ENCODE measurements at places on chromosomes 5 and 9.

GRCh38 chr5:36389245-36389644 lies 87.5 kb upstream of the RANBP3L start:
- no peak for DNase-seq

DNA sequence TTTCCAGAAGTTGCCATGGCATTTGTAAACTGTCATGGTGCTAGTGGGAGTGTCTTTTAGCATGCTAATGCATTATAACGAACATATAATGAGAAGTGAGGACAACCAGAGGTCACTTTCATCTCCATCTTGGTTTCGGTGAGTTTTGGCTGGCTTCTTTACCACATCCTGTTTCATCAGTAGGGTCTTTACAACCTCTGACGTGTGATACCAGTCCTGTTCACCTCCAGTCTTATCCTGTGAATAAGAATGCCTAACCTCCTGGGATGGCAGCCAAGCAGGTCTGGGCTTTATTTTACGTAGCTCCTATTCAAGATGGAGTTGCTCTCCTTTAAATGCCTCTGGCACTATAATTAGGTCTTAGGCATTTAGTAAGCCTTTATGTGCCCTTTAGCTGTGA lies 20.4 kb upstream of the RFK start:
- no peak for DNase-seq

- no peak for DNase-seq
Observed at GRCh38 chr9:18568973-18569372, 95.0 kb downstream of the ADAMTSL1 start.

- DNase-seq, result no peak
Observed at GRCh38 chr9:96294159-96294545, 7.8 kb downstream of the HSD17B3 start.

- no peak for DNase-seq
Observed at GRCh38 chr5:1657161-1657741, 133.5 kb upstream of the LPCAT1 start.

DNA sequence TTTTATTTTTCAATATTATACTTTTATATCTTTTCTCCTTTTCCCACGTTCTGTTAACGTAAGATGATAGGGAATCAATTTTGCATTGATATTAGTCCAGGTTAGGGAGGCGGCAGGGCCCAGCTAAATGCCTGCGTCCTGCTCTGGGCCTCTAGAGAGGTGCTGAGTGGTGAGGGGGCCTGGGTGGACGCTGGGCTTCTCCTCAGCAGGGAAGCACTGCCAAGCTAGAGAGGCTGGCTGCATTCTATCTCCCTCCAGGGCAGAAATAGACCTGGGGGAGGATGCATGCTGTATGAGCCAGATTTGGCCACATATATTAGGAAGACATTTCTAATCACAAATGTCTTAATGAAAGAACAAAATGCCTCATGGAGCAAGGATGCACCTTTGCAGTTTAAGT lies 43.6 kb upstream of the NKX2-5 start:
- DNase-seq, result no peak

DNA sequence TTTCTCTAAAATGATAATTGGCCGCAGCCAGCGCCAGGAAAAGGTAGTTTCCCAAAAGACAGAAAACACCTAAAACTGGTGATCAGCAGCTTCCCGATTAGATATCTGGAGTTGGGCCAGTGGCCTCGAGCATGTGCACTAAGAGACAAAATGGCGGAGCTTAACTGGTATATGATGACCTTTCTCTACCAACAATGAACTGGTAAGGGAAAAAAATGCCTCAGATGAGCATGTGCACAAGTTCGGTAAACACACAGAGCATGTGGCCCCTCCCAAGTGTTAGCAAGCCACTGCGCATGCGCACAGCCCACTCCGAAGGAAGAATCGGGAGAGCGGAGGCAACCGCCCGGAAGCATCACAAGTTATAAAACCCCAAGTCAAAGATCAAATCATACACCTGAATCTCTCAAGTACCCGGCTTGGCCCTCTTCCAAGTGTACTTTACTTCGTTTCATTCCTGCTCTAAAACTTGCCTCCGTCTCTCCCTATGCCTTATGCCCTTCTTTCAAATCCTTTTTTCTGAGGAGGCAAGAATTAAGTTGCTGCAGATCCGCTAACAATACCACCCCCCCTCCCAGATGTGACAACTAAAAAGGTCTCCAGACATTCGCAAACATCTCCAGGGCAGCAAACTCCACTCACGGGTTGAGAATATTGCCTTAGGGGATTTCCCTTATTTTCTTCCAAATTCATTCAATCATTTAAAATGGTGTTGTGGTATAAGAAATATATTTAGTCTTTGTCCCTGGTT lies 15.0 kb upstream of the PTBP3 start:
- peak; percentile 78 for DNase-seq

DNA sequence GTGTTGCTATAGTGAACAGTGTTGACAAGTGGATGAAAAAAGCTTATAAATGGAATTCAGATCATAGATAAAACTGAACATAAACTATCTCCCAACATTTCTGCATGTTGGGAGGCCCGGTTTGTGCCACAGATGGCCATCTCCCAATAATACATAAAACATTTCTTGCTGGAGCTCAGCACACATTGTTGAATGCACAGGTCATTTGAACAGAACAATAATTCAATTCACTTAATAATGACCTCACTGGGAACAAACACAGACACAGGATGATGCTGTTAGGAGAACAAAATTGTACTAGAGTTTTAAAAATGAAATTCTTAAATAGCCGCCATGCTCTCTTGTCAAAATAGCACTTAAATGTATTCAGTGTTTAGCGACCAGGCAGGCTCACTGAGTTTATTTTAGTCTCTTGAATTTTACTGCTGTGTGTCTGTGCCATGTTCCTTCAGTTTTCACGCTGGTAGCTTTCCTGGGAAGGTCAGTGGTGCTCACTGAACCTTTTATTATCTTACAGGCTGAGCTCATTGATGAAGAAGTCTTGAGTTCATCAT lies 85.0 kb upstream of the SSBP2 start:
- no peak for DNase-seq

- DNase-seq, result no peak
Observed at GRCh38 chr9:108257382-108257781, 598.4 kb downstream of the ACTL7B start.

DNA sequence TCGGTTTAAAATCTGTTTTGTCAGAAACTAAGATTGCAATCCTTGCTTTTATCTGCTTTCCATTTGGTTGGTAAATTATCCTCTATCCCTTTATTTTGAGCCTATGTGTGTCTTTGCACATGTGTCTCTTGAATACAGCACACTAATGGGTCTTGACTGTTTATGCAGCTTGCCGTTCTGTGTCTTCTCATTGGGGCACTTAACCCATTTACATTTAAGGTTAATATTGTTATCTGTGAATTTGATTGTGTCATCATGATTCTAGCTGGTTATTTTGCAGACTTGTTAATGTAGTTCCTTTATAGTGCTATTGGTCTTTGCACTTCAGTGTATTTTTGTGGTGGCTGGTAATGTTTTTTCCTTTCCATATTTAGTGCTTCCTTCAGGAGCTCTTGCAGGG lies 36.3 kb upstream of the SMIM15 start:
- DNase-seq, result no peak

DNA sequence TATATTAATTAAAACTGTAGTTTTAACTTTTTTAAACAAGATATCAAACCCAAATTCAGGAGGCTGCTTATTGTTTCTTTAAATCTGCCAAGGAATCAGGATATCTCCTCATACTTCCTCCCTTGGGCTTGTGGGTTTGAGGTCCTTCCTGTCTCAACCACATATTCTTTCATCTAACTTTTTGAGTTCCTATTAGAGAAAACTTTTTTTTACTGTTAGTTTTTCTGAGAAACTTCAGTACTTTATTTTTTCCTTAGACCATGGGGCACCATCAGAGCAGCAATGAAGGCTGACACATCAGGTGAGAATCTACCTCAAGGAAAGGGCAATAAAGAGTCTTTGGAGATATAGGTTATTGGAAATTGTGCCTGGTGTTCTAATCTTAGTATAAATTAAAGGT lies 56.7 kb downstream of the TSSK1B start:
- DNase-seq, result no peak

- no peak for DNase-seq
Observed at GRCh38 chr9:131403493-131403773, 9.5 kb downstream of the PRRC2B start.

- DNase-seq, result no peak
Observed at GRCh38 chr5:37552770-37553719, 173.9 kb downstream of the WDR70 start.

- no peak for DNase-seq
Observed at GRCh38 chr9:15642369-15642962, 89.6 kb downstream of the CCDC171 start.

DNA sequence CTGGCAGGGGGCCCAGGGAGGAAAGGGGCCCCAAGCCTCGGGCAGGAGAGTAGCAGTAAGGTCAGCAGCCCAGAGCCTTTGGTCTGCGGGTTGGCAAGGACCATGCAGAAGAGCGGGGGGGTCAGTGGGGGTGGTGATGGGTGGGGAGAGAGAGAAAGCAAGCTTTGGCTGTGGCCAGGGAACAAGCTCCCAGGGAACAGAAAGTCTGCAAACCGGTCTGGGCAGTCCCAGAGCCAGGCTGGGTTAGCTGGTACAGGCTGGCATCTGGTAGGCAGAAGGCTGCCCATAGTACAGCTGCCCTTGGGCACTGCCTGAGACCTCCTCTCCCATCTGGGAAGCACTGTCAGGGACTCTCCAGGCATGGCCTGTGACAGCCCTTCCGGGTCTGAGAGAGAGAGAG lies 10.5 kb upstream of the EPB41L4B start:
- DNase-seq, result no peak

- no peak for DNase-seq
Observed at GRCh38 chr5:179418972-179419371, 73.7 kb upstream of the ADAMTS2 start.

DNA sequence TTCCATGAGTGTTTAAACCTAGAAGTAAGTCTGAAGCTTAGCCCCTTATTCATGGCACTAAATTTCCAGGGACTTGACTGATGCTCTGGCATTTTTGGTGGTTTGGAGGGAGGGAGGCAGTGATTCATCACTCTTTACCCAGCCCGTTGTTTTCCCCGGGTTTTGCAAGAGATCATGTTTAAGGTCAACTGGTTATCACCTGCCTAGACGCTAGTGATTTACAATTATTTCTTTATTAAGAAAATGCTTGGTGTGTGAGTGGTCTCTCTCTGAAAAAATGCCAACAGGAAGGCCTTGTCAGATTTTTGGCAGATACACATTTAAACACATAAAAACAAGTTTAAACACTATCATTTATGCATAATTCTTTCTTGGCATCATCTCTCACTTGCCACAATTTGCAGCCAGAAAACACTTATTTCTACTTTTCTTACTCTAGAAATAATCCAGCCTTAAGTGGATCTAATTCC lies 737.9 kb upstream of the ZNF608 start:
- DNase-seq, result no peak

DNA sequence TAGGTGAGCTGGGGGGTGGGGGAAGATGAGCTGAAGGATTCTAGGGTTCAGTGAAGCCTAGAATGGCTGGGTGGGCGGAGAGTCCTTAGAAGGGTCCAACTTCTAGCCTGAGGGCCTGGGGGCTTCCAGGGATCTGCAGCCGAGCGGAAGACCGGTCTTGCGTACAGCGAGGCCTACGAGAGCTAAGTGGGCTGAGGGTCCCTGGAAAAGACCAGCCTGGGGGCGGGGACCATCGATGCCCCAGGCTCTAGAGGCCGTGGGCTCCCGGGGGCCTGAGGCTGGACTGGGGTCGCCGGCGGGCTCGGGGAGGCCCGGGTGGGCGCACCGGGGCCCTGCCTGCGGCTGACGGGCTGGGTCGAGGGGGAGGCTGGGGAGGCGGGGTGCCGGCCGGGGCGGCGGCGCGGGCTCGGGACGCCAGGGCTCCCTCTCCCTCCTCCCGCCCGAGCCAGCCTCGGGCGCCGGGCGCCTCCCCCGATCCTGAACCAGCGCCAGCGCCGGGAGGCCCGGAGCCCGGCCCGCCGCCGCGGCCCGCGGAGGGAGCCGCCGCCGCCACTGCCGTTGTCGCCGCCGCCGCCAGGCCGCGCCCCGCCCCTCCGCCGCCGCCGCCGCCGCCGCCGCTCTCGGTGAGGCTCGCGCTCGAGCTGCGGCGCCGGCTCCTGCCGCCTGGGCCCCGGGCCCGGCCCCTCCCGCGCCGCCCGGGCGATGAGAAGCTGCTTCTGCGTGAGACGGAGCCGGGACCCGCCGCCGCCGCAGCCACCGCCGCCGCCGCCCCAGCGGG lies at the start of gene MVB12B:
MVB12B (plus strand) TSS at position 602 of the 778 bp plus-strand sequence; CDS start at position 703, 101 bp downstream.
- DNase-seq, result peak; percentile 44

- DNase-seq, result no peak
Observed at GRCh38 chr5:160970605-160971191, 118.7 kb upstream of the ATP10B start.

GRCh38 chr5:132300577-132301343 lies 6.6 kb downstream of the SLC22A4 start:
- DNase-seq, result no peak

All from activated T-cell treated with anti-CD3 and anti-CD28 coated beads, Interleukin-2, amount 50 U/mL, for 4 hours (primary cell).